ENCODE measurements at places on chromosomes 7 and 10. TPM values are rescaled to one million over a fixed set of nuclear protein-coding genes. Genes with fewer than 3 reads are reported as not detected.
A peak's percentile ranks its signal among the peaks of the same experiment; 100 is the strongest.

DNA sequence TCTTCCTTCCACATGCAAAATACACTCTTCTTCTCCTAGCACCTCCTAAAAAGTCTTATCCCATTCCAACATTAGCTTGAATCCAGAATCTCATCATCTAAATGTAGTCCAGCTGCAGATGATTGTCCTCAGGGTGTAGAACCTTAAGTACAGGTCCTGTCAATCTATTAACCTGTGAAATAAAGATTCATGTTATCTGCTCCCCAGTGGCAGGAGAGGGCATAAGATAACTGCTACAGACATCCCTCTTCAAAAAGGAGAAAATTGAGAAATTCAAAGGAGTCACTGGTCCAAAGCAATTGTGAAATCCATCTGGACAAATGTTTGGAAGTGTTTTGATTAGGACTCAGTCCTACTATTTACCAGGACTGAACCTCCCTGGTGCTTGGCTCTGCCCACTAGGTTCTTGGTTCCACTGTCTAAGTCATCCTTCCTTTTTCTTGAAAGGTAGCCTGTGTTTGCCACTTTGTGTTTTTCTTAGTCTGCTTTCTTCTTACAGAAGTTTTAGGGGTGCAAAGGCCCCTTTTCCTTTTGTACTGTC, 96.2 kb downstream of the ADD3 start:
- H3K4me1 ChIP-seq = no peaks in the 10 kb centered on the region
- H3K36me3 ChIP-seq = no peaks in the 10 kb centered on the region
- DNase-seq = no peak
- no peak overlapping the region for H3K27ac ChIP-seq
- no peaks in the 10 kb centered on the region for H3K27me3 ChIP-seq

DNA sequence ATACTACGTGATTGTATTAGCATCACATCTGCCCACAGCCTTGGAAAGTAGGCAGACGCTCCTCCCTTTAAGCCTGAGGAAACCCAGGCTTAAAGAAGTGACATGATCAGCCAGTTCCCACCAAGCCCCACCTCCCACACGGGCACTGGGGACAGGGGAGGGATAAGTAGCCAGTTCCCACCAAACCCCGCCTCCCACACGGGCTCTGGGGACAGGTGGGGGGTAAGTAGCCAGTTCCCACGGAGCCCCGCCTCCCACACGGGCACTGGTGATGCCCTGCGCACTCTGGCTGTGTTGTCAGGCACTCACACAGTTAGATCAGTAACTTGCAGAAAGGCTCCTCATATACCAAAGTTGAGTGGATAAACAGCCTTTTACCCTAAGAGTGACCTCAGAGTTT, 606.8 kb downstream of the PTPRN2 start:
- peaks cover 21% of the 10 kb centered on the region for H3K27me3 ChIP-seq
- H3K4me3 ChIP-seq = no peak overlapping the region
- no peak for DNase-seq
- peaks cover 20% of the 10 kb centered on the region for H3K36me3 ChIP-seq
- no peak overlapping the region for H3K27ac ChIP-seq

DNA sequence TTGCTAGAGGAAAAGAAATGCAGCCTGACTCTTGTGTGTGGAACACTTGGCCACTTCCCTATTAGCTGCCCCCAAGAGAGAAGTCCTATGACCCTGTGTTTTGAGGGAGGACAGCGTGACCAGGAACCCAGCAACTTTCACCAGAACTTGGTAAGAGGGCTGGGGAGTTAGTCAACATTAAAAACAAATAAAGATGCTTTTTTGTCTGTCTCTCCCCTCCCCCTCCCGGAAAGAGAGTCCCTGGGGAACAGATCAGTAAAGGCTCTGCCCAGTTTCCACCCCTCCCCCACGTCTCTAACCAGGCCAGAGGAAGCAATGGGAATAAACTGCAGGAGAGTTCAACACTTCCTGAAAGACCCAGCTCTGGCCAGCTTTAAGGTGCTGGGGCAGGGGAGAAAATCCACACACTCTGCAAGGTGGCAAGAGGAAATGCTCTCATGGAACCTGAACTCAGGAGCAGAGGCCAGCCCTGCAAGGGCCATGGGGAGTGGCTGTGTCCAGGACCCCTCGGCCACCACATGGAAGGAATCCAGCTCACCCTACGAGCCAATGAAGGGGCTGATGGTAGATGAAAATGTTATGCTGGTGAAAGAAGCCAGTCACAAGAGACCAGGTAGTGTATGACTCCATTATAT, 21.5 kb downstream of the SH3PXD2A start:
- peak overlapping the region; percentile 78 for H3K27ac ChIP-seq
- H3K27me3 ChIP-seq = peaks cover 4% of the 10 kb centered on the region
- peaks cover 59% of the 10 kb centered on the region for H3K4me1 ChIP-seq
- no peak overlapping the region for H3K4me3 ChIP-seq

GRCh38 chr10:43123361-43124093, 14.7 kb upstream of the CSGALNACT2 start:
- H3K27ac ChIP-seq = no peak overlapping the region
- no peak overlapping the region for H3K4me3 ChIP-seq
- no peaks in the 10 kb centered on the region for H3K36me3 ChIP-seq
- no peak for DNase-seq
- H3K4me1 ChIP-seq = no peaks in the 10 kb centered on the region

DNA sequence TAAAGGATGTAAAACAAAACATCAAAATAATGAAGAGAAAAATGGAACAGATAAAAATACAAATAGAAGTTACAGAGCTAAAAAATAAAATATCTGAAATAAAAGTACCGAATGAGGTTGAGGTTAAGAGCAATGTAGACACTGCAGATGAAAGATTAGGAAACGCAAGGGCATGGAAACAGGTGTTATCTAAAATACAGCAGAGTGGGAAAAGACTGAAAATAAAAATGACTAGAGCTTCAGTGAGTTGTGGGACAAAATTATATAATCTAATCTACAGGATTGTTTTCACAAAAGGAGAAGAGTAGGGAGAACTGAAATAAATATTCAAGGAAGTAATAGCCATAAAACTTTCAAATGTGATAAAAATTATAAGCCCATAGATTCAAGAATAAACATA, 123.8 kb downstream of the PTEN start:
- no peak for DNase-seq
- H3K27me3 ChIP-seq = no peaks in the 10 kb centered on the region
- no peaks in the 10 kb centered on the region for H3K4me1 ChIP-seq
- no peak overlapping the region for H3K4me3 ChIP-seq
- no peak overlapping the region for H3K27ac ChIP-seq

DNA sequence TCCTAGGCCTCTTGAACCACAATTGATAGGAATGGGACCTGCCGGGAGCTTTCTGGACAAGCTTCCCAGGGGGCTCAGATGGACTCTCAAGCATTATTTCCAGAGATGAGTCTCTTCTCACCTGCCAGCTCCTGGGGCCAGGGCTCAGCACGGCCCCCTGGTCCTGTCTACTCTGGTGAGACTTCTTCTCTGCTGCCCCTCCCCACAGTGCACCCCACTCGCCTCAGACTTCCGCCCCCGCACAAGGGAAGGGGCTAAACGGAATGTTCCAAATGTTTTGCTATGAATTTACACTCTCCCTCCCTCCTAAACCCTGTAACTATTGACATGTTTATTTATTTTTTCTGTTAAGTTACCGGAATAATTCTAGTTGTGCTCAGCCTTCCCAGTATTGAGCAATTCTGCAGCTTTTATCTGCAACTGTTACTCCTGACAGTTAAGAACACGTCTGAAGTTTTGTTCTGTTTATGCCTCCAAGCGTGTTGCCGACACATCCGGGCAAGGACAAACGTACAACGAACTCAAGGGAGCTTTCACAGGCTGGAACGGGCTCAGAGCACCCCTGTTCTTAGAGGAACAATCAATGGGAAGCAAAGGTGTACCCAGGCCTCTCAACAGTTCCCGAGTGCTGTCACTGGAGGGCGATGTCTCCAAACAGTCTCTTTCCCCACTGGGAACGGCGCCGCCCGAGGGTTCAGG, 55.2 kb downstream of the FHIP2A start:
- H3K4me1 ChIP-seq = peaks cover 26% of the 10 kb centered on the region
- peak; percentile 81 for DNase-seq
- H3K27me3 ChIP-seq = peaks cover 1% of the 10 kb centered on the region
- H3K36me3 ChIP-seq = no peaks in the 10 kb centered on the region

DNA sequence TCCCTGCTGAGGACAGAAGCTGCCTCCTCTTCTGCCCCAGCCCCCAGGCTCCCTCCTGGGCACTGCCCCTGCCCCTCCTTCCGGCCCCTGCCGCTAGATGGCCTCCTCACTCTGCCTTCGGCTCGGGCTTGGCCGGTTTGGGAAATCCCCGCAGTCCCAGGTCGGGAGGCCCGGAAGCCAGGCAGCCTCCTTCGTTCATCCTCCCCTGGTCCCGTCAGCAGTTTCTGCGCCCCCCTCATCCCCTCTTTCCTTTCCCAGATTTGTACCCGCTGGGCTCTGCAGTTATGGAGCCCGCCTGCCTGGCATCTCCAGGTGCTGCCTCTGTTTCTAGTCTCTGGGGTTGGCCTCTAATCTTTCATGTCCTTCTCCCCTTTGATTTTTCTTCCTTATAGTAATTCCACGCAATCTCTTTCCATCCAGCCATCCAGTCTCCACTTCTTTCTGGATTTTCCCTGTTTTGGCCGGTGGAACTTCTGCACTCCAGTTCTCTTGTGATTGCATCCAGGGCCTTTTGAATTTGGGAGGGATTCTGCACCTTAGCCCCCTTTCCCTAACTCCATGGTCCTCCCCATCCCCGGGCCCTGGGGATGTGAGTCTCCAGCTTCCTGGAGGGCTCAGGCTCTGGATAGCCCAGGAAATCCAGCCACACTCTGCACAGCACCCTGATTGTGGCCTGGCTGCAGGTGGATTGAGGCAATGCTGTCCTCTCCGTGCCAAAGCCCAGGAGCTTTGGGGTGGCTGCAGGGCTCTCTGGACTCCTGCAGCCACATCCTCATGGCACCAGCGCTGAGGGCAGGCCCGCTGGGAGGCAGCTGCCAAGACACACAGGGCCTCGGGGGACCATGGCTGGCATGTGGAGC, 3.3 kb upstream of the SHH start:
- no peak overlapping the region for H3K27ac ChIP-seq
- peaks cover 40% of the 10 kb centered on the region for H3K27me3 ChIP-seq
- peaks cover 20% of the 10 kb centered on the region for H3K4me1 ChIP-seq
- H3K36me3 ChIP-seq = peaks cover 4% of the 10 kb centered on the region
- DNase-seq = peak; percentile 85

DNA sequence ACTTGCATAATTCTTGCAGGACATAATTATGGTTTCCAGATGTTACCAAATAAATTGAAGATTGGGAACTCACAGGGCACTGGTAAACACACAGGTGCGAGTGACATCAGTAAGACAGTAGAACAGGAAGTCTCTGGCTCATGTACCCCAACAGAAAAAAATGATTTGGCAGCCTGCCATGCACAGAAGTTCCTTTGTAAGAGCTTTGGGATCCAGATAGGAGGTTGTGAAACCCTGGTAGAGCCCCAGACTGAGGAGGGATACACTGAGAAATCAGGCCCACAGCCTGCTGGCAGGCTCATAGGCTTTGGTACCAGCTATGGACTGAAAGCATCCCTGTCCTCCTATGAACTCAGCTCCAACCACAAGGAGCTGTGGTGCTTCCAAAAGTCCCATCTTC, 118.0 kb downstream of the COBL start:
- H3K4me1 ChIP-seq = no peaks in the 10 kb centered on the region
- no peaks in the 10 kb centered on the region for H3K27me3 ChIP-seq
- H3K4me3 ChIP-seq = no peak overlapping the region
- DNase-seq = no peak

DNA sequence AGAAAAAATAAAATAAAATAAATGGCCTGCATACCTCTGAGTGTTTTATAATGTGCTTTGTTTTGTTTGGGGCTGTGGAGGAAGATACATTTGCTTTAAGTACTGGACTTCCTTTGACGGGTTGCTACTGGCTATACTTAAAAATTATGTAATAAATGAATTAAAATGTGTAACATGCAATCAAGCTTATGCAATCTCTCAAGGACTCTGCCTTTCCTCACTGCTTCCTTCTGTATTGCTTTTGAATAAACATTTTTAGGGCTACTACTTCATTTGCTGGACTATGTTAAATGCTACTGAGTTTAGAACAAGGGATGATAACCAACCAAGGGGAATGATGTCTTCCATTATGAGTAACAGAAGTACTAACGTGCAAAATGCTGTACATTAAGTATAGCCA, 91.6 kb downstream of the ETV1 start:
- H3K27me3 ChIP-seq = no peaks in the 10 kb centered on the region
- H3K4me1 ChIP-seq = no peaks in the 10 kb centered on the region

DNA sequence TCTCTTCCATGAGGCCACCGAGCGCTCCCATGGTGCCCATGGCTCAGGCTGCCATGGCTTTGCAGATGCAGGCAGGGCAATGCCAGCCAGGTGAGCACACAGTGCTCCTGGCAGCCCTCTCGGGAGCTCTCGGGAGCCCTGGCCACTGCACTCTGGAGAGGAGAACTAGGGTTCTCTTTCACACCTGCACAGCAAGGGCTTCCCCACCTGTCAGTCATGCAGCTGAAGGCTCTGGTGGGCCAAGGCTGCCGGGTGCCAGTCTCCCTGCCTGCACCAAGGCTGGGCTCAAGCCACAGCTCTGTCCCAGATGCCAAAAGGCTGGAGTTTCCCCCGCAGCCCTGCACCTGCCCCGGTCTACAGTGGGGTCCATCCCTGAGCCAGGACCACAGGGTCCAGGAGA, 32.6 kb downstream of the NUDT1 start:
- H3K27me3 ChIP-seq = peaks cover 3% of the 10 kb centered on the region
- no peak overlapping the region for H3K27ac ChIP-seq
- H3K4me3 ChIP-seq = no peak overlapping the region
- H3K4me1 ChIP-seq = peaks cover 2% of the 10 kb centered on the region

GRCh38 chr7:133829336-133829897, 297.7 kb upstream of the LRGUK start:
- H3K36me3 ChIP-seq = no peaks in the 10 kb centered on the region
- H3K27ac ChIP-seq = no peak overlapping the region

DNA sequence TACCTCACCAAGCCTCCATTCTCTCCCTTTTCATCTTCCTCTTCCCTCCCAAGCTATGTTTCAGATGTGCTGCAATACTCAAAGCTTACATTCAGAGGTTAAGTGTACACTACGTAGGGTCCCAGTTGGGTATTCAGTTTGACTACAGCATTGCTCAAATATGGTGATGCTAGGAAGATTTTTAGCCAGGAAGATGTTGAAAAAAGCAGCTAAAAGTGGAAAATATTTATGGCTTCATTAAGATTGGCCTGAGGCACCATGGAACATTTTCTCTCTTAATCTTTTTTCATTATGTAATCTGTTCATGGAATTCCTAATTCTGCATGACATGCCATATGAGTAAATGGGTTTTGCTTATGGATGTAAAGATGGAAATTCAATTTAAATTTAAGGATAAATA, 72.0 kb upstream of the ABCB5 start:
- peaks cover 2% of the 10 kb centered on the region for H3K27me3 ChIP-seq
- H3K27ac ChIP-seq = no peak overlapping the region
- no peak overlapping the region for H3K4me3 ChIP-seq
- H3K4me1 ChIP-seq = no peaks in the 10 kb centered on the region
- no peak for DNase-seq

- peaks cover 2% of the 10 kb centered on the region for H3K27me3 ChIP-seq
- no peak for DNase-seq
- H3K4me1 ChIP-seq = no peaks in the 10 kb centered on the region
- H3K36me3 ChIP-seq = peaks cover 12% of the 10 kb centered on the region
These were observed 197.0 kb downstream of the GLRX3 start for GRCh38 chr10:130333185-130333584.

GRCh38 chr7:43750016-43750887, 8.2 kb upstream of the BLVRA start:
- no peaks in the 10 kb centered on the region for H3K4me1 ChIP-seq
- H3K27ac ChIP-seq = no peak overlapping the region
- H3K4me3 ChIP-seq = no peak overlapping the region
- peaks cover 2% of the 10 kb centered on the region for H3K27me3 ChIP-seq
- DNase-seq = no peak

Gene UPK3BL2
- 9.3 TPM for total RNA-seq

Gene HOXA6
- total RNA-seq = not detected

Gene SFMBT2
- 16.0 TPM for total RNA-seq

Gene SYNPO2L
- total RNA-seq = 0.13 TPM

Gene CREB3L2
- 50.6 TPM for total RNA-seq

Gene GNAT3
- not detected for total RNA-seq
